Astrocyte of the cerebellum (primary cell): ENCODE measurements at places on chromosomes 3 and 15.

DNA sequence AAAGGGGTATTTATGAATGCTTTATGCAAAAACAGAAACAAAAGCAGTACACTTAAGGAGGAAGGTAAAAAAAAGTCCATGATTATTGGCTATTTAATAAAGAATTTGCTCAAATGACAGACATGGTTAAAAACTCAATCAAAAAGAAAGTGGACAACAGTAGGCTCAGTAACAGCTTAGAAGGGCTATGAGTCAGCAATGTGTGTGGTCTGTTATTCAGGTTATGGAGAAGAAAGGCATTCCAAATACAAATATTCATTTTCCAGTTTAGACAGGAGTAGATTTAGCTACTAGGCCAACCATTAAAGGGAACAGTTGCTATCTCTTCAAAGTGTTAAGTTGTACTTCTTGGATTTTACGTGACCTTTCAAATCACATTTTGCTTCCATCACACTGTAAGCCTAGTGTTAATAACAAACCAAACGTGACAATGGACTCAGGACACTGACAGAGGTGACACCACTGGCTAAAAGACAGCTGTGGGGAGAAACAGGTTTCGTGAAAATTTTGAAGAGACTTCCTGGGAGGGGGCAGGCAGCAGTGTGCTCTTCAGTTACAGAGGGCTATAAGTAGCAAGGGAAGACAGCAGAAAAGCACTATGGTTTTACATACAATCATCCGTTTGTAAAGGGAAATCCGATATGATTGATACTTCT is 41.7 kb upstream of the MYO5C start:
- DNase-seq = peak; percentile 50

- no peak for DNase-seq
These were observed 18.0 kb downstream of the SLC6A1 start for GRCh38 chr3:11010426-11011165.

DNA sequence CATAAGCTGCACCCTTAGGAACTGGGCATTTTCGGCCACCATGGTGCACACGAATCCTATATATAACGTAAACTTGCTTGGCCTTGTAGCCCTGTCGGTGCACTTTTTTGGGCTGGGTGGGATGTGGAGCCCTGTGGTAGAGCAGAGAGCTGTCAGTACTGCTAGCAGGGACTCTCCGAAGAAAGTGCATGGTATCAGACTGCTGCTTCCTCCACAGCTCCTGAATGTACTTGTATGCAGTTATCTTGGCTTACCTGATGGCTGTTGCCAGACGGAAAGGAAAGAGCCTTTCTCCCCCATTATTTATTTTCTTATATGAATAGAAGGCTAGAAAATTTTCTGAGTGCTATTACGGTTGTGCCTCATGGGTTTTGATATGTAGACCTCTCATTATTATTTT is 8.4 kb downstream of the GALK2 start:
- DNase-seq = no peak

- DNase-seq = no peak
These were observed 7.6 kb downstream of the OR5K4 start for GRCh38 chr3:98361289-98361688.

GRCh38 chr3:115502128-115502527 is 121.2 kb upstream of the GAP43 start:
- no peak for DNase-seq

- DNase-seq = no peak
These were observed 179.1 kb downstream of the SLC9A9 start for GRCh38 chr3:143668924-143669790.

GRCh38 chr3:193831495-193832455 is 238.8 kb downstream of the OPA1 start:
- peak; percentile 18 for DNase-seq

DNA sequence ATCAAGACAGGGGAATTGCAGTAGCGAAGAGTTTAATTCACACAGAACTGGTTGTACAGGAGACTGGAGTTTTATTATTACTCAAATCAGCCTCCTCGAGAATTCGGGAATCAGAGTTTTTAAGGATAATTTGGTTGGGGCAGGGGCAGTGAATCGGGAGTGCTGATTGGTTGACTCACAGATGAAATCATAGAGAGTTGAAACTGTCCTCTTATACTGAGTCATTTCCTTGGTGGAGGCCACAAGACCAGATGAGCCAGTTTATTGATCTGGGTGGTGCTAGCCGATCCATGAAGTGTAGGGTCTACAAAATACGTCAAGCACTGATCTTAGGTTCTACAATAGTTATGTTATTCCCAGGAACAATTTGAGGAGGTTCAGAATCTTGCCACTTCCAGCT is 5.3 kb upstream of the ZNF770 start:
- DNase-seq = no peak

DNA sequence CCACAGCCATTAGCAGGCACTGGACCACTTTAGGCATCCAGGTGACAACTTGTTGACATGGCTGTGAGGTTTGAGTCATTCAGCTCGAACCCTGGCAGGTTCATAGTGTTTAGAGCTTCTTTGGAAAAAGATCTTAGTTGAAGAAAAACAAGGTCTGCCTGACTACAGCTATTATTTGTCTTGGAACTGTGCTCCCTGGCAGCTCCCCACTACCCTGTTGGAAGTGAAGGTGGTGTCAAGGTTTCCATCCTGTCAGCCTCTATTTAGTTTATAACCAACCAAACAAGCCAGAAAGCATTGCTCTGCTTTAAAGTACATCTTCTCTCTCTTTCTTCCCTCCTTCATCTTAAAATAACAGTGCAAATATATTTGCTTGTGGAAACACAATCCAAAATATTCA is 56.8 kb downstream of the KAT2B start:
- no peak for DNase-seq

GRCh38 chr3:192317564-192317963 is 409.8 kb downstream of the FGF12 start:
- DNase-seq = no peak

- no peak for DNase-seq
These were observed 9.8 kb downstream of the FAM174B start for GRCh38 chr15:92645731-92646130.

DNA sequence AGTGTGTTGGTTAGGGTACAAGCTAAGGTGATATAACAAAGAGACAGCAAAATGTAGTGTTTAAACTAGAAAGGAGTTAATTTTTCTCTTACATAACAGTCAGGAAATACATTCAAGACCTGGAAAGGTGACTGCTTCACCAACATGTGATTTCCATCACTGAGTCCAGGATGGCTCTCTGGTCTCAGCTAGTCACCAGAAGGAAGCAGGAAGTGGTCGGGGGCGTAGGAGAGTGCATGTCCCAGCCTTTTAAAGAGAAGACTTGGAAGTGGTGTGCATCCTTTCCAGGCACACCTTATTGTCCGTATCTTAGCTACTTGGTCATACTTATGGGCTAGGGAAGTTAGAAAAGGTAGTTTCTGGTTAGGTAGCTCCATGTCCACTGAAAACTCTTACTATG is 11.1 kb upstream of the UBE2Q2 start:
- no peak for DNase-seq

DNA sequence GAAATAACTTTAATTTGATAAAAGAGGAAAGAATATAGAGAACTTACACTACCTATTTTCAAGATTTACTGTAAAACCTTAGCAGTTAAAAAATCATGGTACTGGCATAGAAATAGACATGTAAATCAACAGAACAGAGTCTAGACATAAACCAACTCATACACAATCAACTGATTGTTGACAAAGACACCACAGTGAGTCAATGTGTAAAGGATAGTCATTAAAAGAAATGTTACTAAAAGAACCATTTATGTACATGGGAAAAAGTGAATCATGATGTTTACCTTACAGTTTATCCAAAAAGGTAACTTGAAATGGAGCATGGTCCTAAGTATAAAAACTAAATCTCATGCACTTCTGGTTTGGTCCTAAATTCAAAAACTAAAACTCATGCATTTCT is 847.4 kb downstream of the IGSF11 start:
- no peak for DNase-seq

DNA sequence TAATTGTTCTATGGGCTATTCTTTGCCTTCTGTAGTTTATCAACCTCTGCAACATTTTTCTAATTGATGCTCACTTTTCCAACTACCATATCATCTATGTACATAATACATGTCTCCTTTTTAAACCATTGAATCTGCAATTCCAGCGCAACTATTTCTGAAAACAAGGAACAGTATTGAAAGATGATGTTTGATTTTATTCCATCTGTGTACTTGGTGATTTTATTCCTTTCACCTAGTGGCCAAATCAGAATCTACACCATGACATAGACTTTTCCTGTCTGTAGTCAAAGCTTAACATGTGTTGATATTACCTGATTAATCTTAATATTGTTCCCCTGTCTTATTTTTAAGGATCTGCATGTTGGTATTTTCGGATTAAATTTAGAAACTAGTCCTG is 13.0 kb downstream of the NKTR start:
- no peak for DNase-seq

GRCh38 chr15:55270291-55270690 is 19.3 kb downstream of the RAB27A start:
- DNase-seq = no peak

GRCh38 chr3:16741103-16741758 is 136.0 kb upstream of the DAZL start:
- DNase-seq = peak; percentile 99

GRCh38 chr15:98547741-98548138 is 100.6 kb upstream of the IGF1R start:
- DNase-seq = no peak

DNA sequence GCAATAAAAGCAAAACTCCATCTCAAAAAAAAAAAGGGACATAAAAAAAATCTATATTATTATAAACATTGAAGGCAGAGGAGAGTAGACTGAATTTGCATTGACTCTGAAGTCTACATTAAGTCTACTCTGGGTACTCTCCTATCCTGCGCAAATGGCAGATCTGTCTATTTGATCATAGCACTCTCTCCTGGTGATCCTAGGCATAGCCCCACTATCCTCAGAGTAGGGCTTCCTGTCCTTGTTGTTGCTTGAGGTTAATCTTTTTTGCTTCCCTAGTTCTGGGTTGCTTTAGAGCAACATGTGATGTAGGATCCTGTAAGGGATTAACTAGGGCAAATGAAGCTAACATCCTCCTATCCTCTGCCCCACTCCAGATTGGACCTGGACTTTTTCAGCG is 82.1 kb upstream of the LRRFIP2 start:
- no peak for DNase-seq

- DNase-seq = no peak
These were observed 147.4 kb downstream of the TJP1 start for GRCh38 chr15:29674661-29675533.

DNA sequence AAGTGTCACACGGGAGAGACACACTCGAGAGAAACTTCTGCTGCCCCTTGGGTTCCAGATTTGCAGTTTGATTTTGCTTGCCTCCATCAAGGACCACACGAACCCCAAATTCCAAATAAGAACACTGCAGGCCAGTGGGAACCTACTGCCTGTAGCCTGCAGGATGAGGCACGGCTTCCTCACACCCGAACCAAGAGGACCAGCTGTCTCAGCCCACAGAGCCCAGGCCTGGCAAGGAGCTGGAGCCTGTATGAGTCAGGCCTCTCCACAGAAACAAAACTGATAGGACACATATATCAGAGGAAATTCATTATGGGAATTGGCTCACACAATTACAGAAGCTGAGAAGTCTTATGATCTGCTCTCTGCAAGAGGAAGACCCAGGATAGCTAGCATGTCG is 188.1 kb upstream of the NSMCE3 start:
- no peak for DNase-seq

DNA sequence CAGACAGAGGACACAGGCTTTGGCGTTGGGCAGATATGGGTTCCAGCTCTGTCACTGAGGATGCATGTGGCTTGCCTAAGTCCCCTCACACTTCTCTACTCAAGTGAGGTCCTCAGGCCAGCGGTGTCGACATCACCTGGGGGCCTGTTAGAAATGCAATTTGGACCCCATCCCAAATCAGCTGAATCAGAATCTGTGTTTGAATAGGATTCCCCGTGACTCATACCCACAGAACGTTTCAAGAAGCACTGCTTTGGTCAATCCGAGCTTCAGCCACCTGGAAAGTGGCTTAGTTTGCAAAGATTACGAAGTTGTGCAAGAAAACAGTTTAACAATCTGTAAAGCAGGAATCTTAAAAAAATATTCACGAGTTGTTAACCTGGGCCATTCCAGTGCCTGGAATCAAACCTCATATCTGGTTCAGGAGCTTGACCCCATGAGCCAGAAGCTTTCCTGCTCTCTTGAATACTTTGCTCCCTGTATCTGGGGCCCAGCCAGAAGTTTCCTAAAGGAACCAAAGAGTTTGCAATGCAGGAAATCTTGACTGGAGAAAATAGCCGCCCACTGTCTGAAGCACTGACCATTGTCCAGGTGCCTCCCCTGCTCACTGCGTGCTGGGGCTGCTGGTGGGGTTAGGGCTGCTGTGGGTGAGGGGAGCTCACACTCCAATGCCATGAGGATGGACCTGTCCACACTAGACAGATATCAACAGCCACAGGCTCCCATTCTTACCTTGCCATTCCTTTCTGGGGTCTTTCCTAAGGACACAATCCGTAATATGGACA is 208.5 kb upstream of the LINGO1 start:
- peak; percentile 95 for DNase-seq

GRCh38 chr15:64586259-64586870 is 126.0 kb downstream of the ZNF609 start:
- DNase-seq = no peak
